ENCODE measurements at places on chromosomes 11 and 22. TPM values are rescaled to one million over a fixed set of nuclear protein-coding genes. Genes with fewer than 3 reads are reported as not detected.

GRCh38 chr11:5596607-5597201 is at the start of gene TRIM6:
Gene TRIM6, plus strand, starts transcription at chr11:5596637. Its CDS starts 261 bp downstream, at chr11:5596898.
- DNase-seq, result no peak

GRCh38 chr11:76654980-76655379 is 15.6 kb downstream of the LRRC32 start:
- DNase-seq, result no peak

DNA sequence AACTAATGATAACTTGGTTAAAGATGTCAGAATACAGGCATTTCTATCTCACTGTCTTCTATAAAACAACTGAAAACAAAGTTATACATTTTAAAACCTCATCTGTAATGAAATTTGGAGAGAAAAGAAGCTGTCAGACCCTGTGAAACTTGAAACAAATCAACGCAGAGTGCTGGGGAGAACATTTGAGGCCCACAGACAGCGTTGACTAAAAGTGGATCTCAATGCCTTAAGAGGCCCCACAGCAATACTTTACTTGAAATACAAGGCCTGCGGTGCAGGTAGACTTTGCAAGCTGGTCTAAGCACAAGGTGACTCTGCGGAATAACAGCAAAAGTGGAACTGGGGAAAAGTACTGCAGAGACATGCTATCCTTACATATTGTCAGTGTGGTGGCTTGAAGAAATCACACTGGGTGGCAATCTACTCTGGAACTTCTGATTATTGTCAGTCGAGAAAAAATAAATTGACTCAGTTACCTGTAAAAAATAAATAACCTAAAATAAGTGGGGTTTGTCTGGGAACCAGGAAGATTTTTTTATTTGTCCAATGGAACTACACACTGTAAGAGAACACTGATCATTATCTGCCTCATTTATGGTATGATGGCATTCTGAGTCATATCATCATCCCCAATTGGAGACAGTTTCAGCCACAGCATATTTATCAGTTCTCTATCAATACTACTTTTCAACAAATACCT is 138.9 kb downstream of the LUZP2 start:
- DNase-seq, result no peak

GRCh38 chr11:65424205-65425104 is 1.9 kb downstream of the NEAT1 start:
- DNase-seq, result peak; percentile 24

DNA sequence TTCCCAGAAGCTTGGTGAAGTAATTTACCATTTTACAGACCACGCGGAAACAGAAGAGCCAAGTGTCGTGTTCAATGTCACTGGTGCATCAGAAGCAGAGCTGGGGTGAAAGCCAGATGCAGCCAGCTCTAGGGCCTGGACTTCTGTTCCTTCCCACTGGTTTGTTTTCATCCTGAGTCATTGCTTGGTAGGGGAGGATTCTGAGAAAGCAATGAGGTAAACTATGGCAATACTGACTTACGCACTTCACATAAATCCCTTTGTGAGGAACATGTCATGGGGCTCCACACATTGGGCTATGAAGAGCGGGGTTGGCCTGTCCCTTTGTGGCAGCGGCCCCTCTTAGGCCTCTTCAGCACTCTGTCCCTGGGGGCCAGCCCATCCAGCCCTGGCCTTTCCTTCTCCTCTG is 52.4 kb upstream of the RBFOX2 start:
- DNase-seq, result no peak

DNA sequence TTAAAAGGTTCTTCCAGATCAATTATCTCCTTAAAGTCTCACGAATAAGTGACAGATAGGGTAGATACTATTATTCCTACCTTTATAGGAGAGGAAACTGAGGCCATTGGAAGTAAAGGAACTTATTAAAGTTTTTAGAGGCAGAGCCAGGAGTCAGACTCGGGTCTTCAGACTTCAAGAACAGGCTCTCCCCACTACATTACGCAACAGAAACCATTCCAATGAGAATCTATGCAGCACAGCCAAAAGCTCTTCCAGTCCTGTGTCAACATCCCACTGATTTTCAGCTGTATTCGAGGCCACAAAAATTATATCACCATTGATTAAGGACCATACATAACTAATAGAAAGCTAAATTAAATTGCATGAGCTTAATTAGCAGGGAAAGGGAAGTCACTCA is 77.4 kb downstream of the RELT start:
- no peak for DNase-seq

GRCh38 chr11:62680825-62681240 is 2.0 kb upstream of the UBXN1 start:
- DNase-seq, result no peak

- peak; percentile 29 for DNase-seq
These were observed 1.9 kb downstream of the SLC43A3 start for GRCh38 chr11:57424792-57425564.

DNA sequence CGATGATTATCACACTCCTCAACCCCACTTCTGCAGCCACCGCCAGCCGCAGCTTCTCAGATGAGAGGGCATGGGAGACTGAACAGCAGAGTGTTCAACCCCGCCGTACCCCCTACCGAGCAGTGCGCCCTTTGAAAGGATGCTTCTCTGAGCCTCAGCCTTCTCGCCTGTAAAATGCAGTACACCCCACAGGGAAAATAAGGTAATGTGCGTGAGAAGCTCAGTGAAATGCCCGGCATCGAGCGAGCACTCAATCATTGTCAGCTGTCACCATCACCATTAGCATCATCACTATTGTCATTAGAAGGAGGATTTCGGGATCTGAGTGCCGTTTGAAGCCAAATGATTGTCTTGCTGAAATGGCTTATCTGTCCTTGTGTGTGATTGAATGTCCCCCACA is 13.6 kb downstream of the TRIM29 start:
- no peak for DNase-seq

DNA sequence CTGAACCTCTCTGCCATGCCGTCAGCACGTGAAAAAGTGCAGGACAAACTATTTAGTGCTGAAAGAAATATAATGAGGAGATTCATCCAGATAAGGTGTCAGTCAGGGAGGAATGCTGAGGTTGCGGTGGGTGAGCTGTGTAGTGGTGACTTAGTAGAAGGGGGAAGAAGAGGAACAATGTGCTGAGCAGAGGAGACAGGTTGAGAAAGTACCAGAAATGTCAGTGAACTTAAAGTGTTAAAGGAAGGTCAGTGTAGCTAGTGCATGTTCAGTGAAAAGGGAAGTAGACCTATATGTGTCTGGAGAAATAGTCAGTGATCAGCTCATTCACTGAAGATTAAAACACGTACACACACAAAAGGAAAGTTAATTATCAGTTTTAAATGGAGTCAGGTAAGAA is 237.6 kb upstream of the CCDC179 start:
- DNase-seq, result no peak

GRCh38 chr22:22179858-22180257 is 64.7 kb upstream of the VPREB1 start:
- no peak for DNase-seq

DNA sequence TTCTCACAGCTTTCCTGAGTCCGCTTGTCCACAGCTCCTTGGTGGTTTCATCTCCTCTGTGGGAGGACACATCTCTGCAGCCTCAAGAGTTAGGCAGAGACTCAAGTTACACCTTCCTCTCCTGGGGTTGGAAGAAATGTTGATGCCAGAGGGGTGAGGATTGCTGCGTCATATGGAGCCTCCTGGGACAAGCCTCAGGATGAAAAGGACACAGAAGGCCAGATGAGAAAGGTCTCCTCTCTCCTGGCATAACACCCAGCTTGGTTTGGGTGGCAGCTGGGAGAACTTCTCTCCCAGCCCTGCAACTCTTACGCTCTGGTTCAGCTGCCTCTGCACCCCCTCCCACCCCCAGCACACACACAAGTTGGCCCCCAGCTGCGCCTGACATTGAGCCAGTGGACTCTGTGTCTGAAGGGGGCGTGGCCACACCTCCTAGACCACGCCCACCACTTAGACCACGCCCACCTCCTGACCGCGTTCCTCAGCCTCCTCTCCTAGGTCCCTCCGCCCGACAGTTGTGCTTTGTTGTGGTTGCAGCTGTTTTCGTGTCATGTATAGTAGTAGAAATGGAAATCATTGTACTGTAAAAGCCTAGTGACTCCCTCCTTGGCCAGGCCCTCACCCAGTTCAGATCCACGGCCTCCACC is 11.7 kb downstream of the RASD2 start:
- DNase-seq, result no peak

- no peak for DNase-seq
These were observed 5.3 kb downstream of the ATP5MG start for GRCh38 chr11:118406599-118407166.

GRCh38 chr11:27740362-27741013 is 40.2 kb upstream of the BDNF start:
- no peak for DNase-seq

DNA sequence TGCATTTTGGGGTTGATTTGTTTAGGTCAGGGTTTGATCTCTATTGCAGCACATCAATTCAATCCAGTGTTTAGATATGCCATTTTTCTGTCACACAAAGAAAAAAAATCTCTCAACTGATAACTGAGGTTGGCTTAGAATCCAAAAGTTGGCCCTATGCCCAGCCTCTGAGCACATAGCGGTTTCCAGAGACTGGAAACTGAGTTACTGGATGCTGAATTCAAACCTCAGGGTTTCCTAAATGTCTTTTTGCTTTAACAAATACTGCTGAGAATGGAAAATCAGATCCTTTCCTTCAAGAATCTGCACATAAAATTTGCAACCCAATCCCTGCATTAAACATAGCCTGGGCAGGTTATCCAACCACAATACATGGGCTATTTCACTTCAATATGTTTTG is 4.0 kb downstream of the P4HA3 start:
- DNase-seq, result peak; percentile 36

GRCh38 chr11:123052901-123053721 is 8.8 kb downstream of the HSPA8 start:
- DNase-seq, result no peak

DNA sequence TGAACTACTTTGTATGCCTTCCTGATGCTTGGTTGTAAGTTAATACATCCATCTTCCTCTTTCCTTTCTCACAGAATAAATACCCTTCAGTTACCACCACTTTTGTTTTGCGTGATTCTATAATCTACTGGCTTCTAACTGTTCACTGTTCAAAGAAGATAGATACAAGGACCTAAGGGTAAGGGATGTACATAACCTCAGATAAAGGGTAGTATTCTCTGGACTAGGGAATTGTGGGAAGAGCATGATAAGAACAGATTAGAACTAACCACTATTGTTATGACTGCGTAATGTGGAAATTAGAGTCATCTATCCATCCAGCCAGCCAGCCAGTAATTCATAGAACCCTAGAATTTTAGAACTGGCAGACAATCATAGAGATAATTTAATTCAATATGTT is 36.4 kb downstream of the MAP6 start:
- no peak for DNase-seq

DNA sequence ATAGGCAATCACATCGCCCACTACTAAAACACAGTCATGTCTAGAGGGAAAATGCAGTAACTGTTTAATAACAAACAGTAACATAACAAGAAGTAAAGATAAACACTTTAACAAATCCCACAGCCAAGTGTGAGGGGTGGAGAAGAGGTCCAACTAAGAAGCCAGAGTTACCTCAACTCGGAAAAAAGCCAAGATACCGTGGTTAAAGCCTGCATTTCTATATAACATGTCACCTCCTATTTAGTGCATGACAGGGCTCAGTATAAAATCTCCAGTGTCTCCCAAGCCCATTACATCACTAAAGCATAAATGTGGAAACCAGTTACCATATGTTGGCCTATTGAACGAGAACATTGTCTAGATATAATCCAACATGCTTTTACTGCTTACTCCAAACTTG is 281.7 kb downstream of the LRRC4C start:
- DNase-seq, result no peak

GRCh38 chr11:107924306-107924705 is 3.9 kb upstream of the RAB39A start:
- DNase-seq, result no peak

DNA sequence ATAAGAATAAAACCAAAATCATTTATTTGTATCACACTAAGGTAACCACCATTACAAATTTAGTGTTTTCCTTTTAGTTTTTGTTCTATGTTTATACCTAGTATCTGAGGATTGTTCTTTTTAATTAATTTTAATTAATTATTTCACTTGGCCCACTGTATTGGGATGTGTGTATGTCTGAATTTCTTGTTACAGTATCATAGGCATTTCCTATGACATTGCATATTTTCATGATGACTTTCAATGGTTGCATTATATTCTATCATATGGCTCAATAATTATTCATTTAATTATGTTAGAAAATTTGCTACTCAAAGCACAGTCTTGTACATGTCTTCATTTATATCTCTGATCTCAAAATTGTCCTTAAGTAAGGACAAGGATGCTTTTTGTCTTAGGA is 41.0 kb downstream of the C11orf71 start:
- no peak for DNase-seq

- DNase-seq, result no peak
These were observed 92.0 kb downstream of the RRM1 start for GRCh38 chr11:4186464-4187054.

DNA sequence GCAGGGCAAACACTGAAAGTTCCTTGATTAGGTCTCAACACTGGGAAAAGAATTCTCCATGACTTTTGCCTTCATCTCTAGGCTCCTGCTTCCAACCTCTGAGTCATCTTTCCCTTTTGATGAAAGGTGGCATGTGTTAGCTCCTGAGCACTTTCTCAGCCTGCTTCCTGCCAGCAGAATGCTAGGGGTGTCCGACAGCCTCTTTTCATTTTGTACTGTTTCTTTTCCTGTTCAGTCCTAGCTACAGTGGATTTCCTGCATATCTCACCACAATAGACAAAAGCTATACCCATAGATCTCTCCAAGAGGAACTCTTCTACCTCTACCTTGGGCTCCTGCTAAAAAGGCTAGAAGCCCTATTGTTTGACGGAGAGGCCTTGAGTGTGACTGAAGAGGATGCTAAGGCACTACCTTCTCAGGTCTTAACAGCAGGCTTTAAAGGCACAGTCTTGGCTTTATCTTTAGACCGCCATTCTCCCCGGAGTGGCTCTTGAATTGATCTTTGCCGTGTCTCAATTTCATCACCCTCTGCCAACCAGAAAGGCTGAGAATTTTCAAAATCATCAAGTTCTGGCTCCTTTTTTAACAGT is 145.5 kb downstream of the RBFOX2 start:
- DNase-seq, result peak; percentile 28

DNA sequence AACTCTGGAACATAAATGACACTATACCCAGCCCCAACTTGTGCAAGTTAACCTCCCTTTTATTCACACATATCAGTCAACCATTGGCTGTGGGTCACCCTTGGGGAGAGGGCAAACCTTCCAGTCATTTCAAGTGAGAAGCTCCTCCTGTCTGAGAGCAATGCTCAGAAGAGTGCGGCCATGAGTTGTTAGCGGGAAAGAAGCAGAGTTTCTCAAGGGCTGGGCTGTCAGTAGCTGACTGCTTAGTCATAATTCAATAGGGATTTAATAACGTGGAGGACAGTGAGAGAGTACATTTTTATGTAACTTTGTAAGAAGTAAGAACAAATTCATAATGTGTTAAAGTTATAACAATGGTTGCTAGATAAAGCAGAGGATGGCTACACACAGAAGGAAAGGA is 5.1 kb downstream of the PATE2 start:
- DNase-seq, result no peak

GRCh38 chr11:133834682-133835592 is 10.4 kb downstream of the SPATA19 start:
- peak; percentile 73 for DNase-seq

- no peak for DNase-seq
These were observed 361 bp downstream of the SRPRA start for GRCh38 chr11:126268361-126268707.

GRCh38 chr11:25838918-25839625 is 492.9 kb upstream of the ANO3 start:
- no peak for DNase-seq

CAT gene
- 54.9 TPM for total RNA-seq

SAA4 gene
- not detected for total RNA-seq

PLA2G3 gene
- not detected for total RNA-seq

TMPRSS13 gene
- 0.09 TPM for total RNA-seq

ZMAT5 gene
- 9.3 TPM for total RNA-seq

NRXN2 gene
- total RNA-seq, result 134 TPM

KCNQ1OT1 gene
- total RNA-seq, result 12.0 TPM

YWHAH gene
- 128 TPM for total RNA-seq

MMP8 gene
- total RNA-seq, result 0.09 TPM
